ENCODE measurements at places on chromosomes 1 and 21.

DNA sequence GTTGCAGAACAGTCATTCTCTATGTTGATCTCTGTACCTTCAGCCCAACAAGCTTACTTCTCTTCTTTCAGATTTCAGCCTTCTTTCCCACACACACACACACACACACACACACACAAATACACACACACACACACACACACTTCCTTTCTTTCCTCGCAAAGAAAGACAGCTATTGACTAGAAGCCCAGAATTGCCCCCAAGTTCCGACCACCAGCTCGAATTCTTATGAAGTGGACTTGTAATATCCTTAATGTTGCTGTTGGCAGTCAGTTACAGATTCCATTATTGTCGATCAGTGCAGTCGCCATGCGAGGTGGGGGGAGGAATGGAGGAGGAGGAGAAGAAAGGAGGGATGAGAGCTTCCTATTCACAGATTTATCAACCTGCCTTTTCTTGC, 125.5 kb downstream of the CLEC20A start:
- DNase-seq, result no peak

GRCh38 chr1:75985827-75986226, 53.6 kb upstream of the ASB17 start:
- DNase-seq, result no peak

- DNase-seq, result no peak
Measured at GRCh38 chr21:36472377-36472776, 7.5 kb downstream of the CLDN14 start.

GRCh38 chr1:179190861-179191260, 38.6 kb downstream of the ABL2 start:
- DNase-seq, result no peak

DNA sequence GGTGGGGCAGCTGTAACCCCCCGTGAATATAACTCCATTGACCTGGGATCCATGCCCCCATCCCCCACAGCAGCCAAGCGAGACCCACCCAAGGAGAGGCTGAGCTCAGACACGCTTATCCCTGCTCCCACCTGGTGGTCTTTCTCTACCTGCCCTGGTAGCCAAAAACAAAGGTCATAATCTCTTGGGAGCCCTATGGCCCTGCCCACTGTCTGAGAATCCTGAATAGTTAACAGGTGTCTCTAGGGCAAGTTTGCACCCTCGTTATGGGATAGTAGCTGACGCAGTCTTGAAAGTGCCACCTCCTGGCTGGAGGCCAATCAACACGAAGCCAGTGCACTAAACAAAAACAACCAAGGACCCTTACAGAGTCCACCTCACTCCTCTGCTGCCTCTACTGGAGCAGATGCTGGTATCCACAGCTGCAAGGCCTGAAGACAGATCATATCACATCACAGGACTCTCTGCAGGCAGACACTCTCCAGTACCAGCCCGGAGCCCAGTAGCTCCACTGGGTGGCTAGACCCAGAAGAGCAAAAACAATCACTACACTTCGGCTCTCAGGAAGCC, 134.3 kb upstream of the C1orf174 start:
- no peak for DNase-seq

DNA sequence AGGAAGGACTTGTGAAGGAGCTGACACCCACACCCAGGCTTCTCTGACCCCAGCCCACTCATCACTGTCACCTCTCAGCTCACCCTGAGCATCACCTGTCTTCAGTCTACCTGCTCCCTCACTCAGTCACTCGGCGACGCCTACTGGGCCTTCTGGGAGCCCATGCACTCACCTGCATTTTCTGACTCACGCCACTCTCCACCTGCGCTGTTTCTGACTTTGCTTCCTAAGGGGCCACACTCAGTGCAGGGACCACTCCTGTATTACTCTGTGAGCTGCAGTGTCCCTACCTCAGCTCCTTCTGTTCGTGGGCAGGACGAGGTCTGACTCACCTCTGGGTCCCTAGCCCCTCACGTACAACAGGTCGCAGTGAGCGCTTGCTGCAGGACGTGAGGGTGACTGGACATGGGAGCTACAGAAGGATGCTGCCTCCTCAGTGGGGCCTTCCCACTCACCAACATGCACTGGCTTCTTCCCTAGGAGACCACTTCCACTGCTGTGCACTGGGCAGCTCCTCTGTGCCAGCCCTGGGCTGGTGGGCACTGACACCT, 102.3 kb downstream of the GLIS1 start:
- DNase-seq, result no peak

- no peak for DNase-seq
Measured at GRCh38 chr1:42739753-42740700, at the start of gene CLDN19. Gene CLDN19 (minus strand): TSS chr1:42740236. CDS start chr1:42740063, 173 bp downstream.

All from NCI-H2029 (cell line).